ENCODE measurements at places on chromosomes 16 and 17.

- peak; percentile 6 for DNase-seq
These were observed 25.6 kb downstream of the WIPI1 start for GRCh38 chr17:68431661-68432071.

DNA sequence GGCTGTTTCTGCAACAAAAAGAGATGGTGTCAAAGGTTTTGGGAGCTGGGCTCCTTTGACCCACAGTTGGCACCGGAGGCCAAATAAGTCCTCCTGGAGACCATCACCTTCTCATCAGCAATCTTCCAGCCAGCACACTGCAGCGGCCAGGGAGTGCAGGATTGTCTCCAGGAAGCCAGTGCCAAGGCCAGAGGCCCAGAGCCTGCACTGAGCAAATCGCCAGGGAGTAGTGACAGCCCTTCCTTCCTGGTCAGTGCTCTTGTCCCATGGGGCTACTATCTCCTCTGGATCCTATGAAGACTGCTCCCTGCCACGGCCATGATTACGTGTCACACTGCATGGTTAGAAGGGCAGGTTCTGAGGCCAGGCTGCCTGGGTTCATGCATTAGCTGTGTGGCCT, 134.3 kb upstream of the CRHR1 start:
- DNase-seq = no peak

- no peak for DNase-seq
These were observed 107.1 kb upstream of the KCNJ16 start for GRCh38 chr17:69967910-69968411.

- no peak for DNase-seq
These were observed 56.1 kb downstream of the YPEL2 start for GRCh38 chr17:59387351-59388068.

- DNase-seq = no peak
These were observed 60.1 kb upstream of the NPEPPS start for GRCh38 chr17:47470836-47471235.

GRCh38 chr17:4409659-4410058, 24.1 kb upstream of the SPNS3 start:
- no peak for DNase-seq

DNA sequence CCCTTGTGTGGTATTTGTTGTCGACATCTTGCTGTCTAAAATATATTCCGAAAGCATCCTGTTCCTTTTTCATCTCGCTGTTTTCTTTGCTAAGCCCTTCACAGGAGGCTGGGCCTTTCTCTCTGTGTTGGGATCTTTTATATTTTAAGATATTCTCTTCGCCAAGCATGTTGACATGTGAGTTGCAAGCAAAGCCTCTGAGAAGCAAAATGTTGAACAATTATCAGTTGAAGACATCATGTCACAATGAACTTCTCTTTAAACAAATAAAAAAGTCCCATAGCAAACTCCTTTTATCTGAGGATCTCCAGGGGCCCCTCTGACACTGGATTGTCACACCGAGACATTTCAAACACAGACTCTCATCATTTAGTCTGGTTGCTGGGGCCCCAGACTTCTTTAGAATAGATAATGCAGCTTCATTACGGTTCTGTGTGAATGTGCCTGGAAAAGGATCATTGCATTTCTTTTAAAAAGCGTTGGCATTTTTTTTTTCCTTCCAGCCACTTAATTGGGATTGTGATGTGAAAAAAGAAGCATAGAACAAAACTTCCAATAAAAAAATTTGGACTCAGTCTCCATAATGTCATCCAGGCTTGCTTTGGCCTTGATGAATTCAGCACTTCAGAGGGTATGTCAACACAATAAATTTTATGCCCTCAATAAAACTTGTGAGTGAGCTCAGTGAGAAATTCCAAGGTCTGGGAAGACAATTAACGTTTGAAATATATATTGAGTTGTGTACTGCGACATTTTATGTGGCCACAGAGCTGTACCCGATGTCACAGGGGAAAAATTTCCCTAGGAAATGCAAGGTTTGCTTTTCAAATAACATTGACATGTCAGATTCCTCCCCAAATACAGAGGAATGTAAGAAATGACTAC, 496.8 kb downstream of the XYLT1 start:
- no peak for DNase-seq

DNA sequence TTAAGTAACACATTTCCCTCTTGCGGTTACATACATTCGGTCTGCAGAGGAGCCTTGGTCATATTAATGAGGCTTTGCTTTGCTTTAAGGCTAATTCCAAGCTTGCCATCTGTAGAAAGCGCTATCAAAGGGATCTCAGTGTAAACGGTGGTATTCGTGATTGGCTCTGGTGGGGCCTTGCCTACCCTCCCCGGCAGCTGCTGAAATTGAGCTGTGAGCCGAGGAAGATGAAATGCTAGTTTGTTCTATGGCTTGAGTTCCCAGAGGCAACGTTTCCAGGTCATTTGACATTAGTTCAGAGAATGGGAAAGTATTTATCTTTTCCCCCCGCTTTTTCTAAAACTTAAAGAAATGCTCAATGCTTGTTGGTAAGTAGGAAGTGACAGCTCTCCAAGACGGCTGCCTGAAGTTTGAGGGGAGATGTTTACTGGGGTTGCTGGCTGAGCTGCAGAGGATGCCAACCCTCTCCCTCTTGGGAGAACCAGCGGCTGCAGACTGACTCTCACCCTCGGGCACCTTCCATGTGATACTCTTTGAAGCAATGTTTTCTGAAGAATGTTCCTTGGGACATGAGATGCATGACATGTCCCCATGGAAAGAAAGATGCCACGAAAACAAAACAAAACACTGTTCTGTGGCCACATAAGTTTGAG, 458.7 kb upstream of the EEF2KMT start:
- no peak for DNase-seq

DNA sequence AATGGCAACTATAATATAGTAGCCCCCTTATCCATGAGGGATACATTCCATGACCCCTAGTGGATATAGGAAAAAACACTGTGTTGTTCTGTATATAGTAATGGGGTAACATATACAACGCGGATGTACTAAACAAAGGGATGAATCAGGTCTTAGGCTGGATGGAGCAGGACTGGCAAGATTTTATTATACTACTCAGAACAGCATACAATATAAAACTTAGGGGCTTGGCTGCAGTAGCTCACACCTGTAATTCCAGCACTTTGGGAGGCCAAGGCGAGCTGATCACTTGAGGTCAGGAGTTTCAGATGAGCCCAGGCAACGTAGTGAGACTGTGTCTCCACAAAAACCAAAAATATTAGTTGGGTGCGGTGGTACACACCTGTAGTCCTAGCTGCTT, 26.8 kb downstream of the VMP1 start:
- no peak for DNase-seq

DNA sequence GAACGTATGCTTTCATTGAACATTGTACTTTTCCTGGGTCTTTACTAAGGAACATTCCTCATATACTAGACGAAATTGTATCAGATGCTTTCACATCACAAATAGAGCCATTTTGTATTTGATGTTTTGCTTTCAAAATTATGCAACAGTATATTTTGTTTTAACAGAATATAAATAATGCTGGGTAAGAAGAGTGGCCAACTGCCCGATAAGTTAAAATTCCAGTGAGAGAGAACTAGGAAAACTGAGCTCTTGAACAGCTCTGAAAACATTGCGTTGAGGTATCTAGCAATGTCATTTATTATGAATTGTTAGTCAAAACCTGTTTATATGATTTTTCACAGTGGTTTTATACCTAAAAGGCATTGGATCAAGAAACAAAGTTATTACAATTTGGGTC, 50.8 kb downstream of the USP10 start:
- DNase-seq = no peak

GRCh38 chr17:48460052-48460451, 30.0 kb upstream of the SKAP1 start:
- no peak for DNase-seq

DNA sequence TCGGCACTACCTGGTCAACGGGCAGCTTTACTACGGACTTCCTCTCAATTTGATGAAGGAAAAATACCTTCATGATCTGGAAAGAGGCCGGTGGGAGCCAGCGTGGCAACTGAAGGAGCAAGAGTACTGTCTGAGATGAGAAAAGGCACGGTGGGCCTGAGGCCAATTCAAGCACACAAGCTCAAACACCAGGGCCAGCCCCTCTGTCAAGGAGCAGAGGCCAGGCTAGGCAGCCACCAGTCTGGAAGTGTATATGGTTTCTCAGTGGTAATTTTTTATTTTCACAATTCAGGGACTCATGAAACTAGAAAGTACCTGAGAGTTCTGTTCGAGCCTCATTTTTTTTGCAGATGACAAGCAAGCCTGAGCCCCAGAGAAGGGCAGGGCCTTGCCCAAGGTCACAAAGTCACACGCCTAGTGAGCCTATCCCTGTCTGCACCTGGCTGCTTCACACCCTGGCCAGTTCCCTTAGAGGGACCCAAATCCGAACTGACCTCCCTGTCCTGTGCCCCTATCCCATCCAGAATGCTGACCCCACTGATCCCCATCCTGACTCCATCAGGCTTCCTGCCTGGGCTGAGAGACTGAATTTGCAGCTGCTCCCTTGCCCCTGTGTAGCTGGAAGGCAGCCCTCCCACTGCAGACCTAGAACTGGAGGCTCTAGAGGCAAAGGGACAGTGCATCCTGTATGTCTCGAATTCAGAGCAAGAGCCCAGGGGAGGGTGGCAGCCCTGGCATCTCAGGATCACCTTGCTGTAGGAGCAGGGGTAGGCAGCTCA, 4.8 kb upstream of the TBX2 start:
- DNase-seq = no peak

GRCh38 chr17:48907713-48908046, 527 bp upstream of the UBE2Z start:
- no peak for DNase-seq

DNA sequence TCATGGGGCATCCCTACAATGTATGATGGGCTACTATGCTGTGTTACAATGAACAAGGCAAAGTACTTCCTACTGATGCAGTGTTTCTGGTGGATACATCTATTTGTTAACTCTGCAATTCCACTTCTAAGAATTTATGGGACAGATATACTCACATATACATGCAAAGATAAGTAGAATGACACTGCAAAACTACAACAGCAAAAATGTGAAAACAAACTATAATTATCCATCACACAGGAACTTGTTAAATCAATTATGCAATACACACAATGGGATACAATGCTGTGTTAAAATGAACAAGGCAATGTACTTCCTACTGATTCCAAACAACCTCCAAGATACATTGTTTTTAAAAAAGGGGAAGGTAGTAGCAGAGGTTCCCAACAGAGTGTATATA, 3.2 kb downstream of the DDX52 start:
- no peak for DNase-seq

DNA sequence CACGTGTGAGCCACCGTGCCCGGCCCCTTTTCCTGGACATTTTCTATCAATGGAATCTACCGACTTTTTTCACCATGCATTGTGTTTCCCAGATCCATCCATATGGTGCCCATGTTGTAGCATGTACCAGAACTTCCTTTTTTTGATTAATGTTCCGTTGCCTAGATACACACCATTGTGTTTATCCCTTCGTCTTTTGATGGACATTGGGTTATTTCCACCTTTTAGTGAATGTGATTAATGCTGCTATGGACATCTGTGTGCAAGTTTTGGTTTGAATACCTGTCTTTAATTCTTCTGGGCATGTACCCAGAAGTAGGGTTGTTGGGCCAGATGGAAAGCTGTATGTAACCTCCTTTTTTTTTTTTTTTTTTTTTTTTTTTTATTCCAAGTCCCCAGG, 79.8 kb downstream of the NT5M start:
- DNase-seq = no peak

DNA sequence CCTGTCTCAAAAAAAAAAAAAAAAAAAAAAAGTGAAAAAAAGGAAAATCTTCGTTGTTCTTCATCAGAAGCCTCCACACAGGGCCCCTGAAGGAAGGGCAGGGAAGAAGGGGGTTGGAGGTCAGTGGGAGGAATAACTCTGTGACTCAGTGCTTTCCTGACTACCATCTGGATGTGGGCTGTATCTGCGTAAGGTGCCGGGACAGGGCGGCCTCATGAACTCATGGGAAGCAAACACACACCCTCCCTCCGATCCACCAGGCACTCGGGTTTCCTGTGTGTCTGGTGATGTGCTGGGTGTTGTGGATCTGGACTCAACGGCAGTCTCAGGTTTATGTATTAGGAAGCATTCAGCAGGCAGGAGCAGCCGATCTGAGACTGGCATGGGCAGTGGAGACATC, 691.6 kb downstream of the WWOX start:
- no peak for DNase-seq

DNA sequence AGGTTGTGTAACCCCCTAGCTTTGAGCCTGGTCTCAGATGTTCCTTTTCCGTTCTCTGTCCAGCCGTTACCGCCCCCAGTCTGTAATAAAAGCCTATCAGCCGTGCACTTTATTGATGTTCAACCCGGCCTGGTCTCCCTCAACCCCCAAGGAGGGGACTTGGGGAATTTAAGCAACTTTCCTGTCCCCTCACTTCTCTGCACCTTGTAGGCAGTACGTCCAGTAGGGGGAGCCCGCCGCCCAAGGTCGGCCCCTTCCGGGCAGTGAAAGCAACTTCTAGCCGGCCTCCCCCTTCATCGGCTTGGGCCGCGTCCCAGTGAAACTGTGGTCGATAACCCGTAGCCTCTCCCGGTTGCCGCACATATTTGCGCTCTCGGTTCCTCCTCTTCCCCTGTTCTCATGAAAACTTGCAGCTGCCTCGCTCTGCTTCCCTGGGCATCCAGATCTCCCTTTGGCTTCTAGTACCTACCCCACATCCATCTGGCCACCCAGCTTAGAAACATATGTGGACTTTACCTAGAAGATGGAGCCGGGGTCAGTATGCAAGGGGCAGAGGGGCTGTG, 7.9 kb downstream of the PNPO start:
- DNase-seq = peak; percentile 72

DNA sequence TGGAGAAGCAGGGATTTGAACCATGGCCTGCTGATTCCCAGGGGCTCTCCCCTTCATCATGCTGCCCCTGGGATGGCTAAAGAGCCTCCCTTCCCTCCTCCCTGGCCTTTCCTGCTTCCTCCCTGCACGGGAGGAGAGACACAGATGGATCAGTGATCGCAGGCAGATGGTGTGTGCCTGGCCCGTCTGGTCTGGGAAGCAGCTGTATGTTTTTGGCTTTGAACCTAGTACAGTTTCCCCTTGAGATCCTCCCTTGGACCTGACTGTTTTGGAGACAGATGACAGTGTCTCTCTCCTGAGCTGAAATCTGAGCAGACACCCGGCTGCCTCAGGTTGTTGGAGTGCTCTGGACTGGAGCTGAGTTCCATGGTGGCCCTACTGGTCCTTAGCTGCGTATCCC, 29.0 kb upstream of the ATP2C2 start:
- DNase-seq = no peak

- peak; percentile 8 for DNase-seq
These were observed 5.3 kb upstream of the COL1A1 start for GRCh38 chr17:50206604-50207293.
